AG09319 (cell line): ENCODE measurements at places on chromosomes 4 and X.

GRCh38 chrX:22950269-22951266, 49.2 kb upstream of the DDX53 start:
- DNase-seq: peak; percentile 49

GRCh38 chr4:75800972-75801371, 76.6 kb downstream of the USO1 start:
- DNase-seq: no peak

- DNase-seq: no peak
Measured at GRCh38 chrX:25968920-25969319, 169.2 kb upstream of the MAGEB18 start.

DNA sequence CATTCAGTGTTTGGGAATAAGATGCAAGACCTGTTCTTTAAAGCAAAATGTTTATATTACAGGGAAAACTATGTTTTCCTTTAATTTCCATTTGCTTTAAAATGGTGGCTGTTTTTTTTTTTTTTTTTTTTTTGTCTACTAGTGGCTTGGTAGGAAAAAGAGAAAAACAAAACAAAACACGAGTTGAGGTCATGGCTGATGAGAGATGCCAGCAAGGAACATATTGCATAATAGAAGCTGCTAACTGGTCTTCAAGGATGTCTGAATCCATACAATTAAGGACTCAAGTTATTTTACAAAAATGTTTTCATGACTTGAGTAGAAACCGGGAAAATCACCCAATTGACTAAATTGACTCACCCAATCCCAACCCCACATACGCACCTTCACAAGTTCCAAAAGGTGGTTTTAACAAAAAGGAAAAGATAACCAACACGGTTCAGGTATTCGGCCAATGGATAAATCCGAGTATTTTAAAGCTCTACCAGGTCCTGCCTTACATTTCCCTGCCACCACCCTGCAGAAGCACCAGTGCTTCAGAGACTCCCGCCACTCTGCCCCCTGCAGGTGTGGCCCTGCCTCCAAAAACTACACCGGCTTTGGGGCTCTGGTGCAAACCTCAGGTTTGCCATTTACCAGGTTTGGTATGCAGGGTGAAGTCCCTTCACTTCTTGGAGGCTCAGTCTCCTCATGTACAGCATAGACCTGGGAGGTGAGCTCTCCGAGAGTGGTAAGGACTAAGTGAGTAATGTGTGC, 27.1 kb downstream of the PIR start:
- DNase-seq: no peak

GRCh38 chrX:56764153-56764974, 35.3 kb downstream of the NBDY start:
- peak; percentile 84 for DNase-seq

DNA sequence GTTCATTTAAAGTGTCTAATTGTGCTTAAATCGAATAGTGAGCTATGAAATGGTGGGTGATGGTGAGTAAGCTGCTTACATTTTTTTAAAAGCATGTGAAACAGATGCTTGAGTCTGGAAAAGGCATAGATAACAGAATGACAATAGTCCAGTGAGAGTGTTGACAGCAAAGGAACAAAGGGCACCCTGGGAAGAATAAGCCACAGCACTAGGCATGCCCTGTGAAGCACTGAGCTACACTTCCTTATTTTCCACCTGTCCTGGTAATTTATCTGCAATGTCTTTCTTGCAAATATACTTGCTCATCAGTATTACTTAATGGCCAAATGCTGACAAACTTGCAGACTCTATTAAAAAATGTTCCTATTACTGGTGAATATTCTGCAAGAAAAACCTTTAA, 168.7 kb downstream of the PRDM5 start:
- no peak for DNase-seq

- DNase-seq: no peak
Measured at GRCh38 chrX:47933946-47934345, 69.8 kb downstream of the ZNF182 start.

DNA sequence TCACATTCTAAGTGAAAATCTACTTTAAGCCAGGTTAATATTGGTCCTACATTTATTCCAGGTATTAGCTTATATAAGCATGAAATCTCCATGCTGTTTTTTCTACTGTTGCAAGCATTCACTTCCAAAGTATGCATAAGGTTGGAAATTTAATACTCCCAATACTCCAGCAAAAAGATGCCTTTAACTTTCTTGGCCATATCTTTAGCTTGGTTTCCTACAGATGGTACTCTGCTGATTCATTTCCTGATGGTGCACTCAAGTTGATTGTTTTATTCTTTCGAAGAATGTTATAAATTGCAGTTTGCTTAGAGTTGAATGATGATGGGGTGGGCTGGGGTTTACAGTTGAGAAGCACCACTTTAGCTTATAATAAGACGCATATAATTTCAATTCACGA, 330.2 kb downstream of the PTTG2 start:
- no peak for DNase-seq

DNA sequence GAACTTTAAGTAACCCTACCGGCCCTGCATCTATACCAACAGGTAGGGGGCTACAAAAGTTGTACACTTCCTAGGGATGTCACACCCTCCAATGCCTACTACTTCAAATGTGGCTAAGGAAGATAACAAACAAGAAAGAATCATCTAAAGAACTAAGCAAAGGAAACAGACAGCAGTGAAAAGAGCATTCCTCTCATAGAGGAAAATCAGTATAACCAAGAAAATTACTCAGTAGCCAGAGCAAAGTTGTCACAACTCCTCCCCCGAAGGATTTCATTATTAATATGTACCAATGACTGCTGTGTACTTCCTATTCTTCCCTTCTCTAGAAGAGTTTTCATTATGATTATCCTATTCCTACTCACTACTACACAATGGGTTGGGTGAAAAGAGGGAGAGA, 12.6 kb downstream of the ANKRD17 start:
- no peak for DNase-seq
